CD8-positive, alpha-beta T cell (primary cell): ENCODE measurements at places on chromosomes 4 and X. TPM values are rescaled to one million over a fixed set of nuclear protein-coding genes. Genes with fewer than 3 reads are reported as not detected.

- no peak for DNase-seq
These were observed 26.1 kb downstream of the PDGFC start for GRCh38 chr4:156945532-156945931.

Gene DMRTC1
- 0.64 TPM for total RNA-seq

DNA sequence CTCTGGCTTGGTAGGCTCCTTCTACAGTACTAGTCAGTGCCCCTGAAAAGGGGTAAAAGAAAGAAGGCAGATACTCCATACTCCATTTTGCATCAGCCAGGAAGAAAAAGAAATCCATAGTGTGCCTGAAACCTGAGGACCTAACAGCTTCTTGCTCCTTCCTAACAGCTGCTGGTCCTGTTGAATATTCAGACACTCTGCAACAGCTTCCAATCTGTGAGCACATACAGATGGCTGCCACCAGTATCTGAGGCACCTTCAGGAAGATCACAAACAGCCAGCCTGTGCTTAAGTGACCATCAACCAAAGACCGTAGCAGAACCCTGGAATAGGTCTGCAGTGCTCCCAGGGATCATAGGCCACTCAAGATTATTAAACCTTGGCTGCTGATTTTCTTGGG, 4.3 kb downstream of the GIMD1 start:
- DNase-seq, result no peak

Gene HSD17B13
- 0.27 TPM for total RNA-seq

- DNase-seq, result no peak
These were observed 18.4 kb upstream of the TRPC5OS start for GRCh38 chrX:111857534-111858060.

DNA sequence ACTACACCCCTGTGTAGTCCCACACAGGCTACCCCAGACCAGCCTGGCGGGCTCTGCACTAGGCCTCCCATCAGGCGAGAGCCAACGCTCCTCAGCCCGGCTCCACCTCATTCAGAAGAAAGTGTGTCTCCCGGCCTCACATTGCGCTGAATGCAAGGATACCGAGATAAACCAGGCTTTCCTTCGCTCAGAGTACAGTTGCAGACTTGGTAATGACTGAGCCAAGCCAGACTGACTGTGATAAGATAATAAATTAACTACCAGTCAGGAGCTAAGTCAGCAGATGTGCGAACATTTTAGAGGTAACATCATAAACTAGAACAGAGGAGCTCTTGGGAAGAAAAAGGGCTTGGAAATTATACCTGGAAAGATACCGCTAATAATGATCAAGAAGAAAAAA, 397.6 kb downstream of the TRIML1 start:
- DNase-seq, result no peak

- DNase-seq, result no peak
These were observed 77.4 kb upstream of the AGA start for GRCh38 chr4:177519481-177520260.

DNA sequence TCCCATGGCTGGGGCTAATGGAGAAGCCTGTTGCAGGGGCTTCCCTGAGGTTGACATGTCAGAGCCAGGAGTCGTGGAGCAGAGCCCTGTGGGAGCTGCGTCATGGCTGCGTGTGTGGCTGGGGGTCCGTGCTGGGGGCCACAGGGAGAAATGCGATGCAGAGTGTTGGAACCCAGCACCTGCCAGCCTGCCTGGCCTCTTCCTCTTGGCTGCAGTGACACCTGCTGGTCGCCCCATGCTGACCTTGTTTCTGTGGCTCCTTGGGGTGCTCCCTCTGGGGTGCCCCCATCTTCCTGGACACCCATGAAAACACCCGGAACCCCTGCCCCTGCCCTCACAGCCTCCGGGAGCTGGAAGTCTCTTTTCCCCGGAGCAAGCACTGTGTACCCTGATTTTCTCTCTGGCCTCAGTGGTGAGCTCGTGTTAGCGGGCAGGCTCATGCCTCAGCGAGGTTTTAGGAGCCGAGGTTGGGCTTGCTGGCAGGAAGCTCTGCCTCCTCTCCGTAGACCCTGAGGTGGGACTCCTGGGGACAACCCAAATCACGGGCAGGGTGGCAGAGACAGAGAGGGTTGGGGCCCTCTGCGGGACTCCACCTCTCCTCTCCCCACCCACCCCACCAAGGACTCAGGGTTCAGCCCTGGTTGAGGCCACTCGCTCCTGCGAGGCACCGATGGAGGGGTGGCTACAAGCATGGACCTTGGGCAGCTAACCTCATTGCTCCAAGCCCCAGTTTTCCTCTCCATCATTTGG, 103.7 kb downstream of the SORCS2 start:
- no peak for DNase-seq

Gene BEND2
- not detected for total RNA-seq

GRCh38 chr4:152368001-152368400, 167.9 kb downstream of the FBXW7 start:
- DNase-seq, result no peak

DNA sequence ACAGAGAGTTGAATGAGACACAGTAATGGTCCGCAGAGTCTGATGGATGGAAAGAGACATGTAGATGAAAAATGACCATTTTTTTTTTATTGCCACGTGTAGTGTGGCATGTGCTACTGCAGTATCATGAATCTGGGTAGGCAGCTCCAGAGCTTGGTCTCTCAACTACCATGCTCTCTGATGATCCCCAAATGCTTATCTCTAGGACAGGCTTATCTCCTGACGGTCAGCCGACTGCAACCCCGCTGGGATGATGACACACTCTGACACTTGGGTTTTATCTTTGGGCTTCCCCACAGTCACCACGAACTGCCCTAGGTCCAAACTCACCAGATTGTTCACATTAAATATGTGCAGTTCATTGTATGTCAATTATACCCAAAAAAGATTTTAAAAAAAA, 239.7 kb downstream of the QDPR start:
- no peak for DNase-seq

GRCh38 chrX:14672611-14673172, 143.4 kb downstream of the GLRA2 start:
- DNase-seq, result no peak

DNA sequence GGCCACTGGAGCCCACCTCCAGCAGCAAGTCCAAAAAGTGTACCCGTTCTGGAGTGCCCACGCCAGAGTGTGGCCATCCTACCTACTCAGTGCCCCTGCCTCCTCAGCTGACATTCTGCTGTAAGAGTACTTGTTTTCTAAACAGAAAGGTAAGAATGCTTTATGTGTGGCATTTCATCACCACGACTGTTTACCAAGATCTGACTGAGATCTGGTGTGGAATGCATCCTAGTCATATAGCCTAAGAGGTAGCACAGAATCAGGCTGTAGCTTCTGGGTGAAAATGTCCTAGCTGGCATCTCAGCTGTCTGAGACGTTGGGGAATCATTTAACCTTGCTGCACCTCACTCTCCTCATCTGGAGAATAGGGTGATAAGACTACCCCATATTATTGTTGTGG, 638.7 kb upstream of the TENM3 start:
- DNase-seq, result no peak

- no peak for DNase-seq
These were observed at the start of gene SLC9B2 for GRCh38 chr4:103076747-103077347. SLC9B2 (minus strand) TSS chr4:103076761; CDS start chr4:103067550, 9,211 bp downstream.

- DNase-seq, result no peak
These were observed 157.6 kb downstream of the DCK start for GRCh38 chr4:71151054-71151453.

DNA sequence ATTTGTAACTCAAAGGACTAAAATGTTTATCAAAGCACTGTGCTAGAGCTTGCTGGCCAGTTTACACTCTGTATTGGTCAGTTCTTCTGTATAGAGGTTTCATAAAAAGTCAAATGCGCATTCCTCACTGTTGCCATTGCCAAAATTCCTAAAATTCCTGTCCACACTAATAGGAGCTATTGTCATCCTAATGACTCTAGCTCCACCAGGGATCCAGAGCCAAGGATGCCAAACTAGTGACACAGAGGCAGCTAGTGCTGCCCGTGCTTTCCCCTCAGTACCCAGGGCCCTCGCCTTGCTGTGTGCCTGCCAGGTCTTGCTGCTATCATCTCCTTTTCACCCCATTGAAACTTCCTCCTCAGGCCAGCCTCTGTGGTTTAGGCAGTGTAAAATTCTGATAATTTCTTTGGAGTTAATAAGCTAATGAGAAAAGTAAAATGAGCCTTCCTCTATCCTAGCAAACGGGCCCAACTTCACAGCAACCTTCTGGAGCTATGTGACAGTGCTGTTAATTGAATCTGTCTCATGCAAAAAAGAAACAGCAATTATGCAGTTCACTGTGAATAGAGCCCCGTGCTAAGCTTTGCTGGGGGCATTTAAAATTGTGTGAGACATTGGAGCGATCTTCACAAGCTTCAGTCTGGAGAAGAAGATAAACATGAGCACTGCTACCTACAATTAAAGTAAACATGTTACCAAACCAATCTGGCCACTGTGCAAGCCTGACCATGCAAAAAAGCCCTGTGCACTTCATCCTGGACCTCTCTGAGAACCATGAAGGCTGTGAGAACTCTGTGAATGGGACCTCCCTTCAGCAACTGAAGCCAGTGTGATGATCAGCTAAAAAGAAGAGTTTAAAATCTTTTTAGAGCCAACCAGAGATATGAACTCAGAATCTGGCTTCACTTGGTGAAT, 43.1 kb upstream of the FGF2 start:
- DNase-seq, result no peak

DNA sequence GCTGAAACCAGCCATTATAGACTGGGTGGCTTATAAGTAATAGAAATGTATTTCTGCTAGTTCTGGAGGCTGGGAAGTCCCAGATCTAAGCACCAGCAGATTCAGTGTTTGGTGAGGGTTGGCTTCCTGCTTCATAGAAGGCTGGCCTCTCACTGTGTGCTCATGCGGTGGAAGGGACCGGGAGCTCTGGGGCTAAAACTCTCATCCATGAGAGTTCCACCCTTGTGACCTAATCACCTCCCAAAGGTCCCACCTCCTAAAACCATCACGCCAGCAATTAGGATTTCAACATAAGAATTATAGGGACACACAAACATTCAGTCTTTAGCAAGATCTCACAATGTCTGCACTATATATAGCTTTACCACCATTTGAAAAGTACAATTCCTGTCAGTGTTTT, 215.2 kb downstream of the CBR4 start:
- DNase-seq, result no peak

Gene IDH3G
- total RNA-seq, result 56.5 TPM

DNA sequence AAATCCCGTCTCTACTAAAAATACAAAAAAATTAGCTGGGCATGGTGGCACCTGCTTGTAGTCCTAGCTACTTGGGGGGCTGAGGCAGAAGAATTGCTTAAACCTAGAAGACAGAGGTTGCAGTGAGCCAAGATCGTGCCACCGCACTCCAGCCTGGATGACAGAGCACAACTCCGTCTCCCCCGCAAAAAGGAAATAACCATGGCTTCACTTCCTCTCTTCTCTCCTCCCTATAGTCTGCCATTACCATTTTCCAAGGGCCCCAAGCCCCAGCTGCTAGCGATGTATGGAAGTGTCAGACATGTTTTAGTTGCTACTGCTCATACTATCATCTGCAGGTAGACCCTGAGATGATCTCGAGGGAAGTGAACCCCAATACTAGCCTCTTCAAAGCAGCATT, 177.3 kb upstream of the FAM9B start:
- no peak for DNase-seq

Gene DGKK
- total RNA-seq, result not detected

- no peak for DNase-seq
These were observed 43.6 kb downstream of the TIGD4 start for GRCh38 chr4:152735906-152736305.

Gene WDR17
- total RNA-seq, result not detected

DNA sequence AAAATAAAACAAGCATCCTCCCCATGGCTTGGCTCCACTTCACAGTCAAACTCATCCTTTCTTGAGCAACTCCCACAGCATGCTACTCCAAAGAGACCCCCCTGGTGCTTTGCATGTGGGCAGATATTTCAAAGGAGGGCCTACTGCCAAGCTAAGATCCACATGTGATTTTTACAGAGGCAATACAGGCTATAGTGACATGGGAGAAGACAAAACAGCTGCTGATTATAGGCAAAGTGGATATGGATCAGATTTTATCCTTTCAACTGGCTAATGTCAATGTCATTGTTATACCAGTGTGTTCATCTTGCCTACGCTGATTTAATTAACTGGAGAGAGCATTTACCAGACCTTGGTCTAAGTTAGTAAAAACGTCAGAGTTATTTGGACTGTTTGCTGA, 328.3 kb downstream of the KLHL13 start:
- no peak for DNase-seq

DNA sequence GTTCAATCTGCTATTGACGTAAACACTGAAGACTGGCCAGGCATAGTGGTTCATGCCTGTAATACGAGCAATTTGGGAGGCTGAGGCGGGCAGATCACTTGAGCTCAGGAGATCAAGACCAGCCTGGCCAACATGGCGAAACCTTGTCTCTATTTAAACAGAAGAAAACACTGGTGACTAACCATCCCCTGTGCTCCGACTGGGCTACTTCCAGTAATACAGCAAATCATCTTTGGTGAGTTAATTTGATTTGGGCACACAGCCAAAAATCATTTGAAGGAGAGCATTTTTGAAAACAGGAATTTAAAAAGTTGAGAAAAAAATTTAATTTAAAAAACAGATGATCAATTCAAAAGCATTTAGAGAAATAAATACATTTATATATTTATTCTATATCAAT, 52.0 kb downstream of the SEC24D start:
- no peak for DNase-seq
